CD4-positive, alpha-beta T cell treated with Interleukin-4 for 1 hour (primary cell): ENCODE measurements at places on chromosomes 1 and 21.

GRCh38 chr1:8321612-8322011, 3.7 kb downstream of the SLC45A1 start:
- DNase-seq = no peak

- no peak for DNase-seq
Measured at GRCh38 chr1:56374026-56374974, 205.1 kb downstream of the PLPP3 start.

DNA sequence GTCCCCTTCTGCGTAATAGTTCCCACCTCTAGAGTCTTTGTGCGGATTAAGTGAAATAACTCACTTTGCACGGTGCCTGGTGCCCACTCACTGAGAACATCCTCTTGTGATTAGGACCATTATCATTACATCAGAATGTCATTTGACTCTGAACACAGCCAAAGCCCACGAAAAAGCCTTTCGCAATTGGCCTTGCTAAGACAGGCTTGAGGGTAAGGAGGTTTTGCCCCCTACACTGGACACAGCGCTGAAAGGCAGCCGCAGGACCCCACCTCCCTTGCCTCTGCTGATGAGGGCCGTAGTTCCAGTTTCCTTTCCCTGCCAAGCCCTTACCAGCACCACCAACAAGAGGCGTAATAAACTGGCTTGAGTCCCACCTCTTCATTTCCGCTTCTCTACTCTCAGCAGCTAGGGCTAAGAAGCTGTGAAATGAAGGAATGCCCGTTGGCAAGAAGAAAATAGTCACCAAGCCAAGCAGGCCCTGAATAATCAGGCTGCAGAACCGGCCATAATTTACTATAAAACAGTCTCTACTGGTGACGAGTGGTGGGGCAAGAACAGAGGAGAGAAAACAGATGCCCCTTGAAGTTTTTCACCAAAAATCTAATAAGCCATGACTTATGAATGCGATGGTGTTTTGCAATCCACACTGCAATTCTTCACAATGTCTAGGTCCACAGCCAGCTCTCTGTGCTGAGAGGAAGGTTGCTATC, 53.1 kb downstream of the SH3GLB1 start:
- no peak for DNase-seq

DNA sequence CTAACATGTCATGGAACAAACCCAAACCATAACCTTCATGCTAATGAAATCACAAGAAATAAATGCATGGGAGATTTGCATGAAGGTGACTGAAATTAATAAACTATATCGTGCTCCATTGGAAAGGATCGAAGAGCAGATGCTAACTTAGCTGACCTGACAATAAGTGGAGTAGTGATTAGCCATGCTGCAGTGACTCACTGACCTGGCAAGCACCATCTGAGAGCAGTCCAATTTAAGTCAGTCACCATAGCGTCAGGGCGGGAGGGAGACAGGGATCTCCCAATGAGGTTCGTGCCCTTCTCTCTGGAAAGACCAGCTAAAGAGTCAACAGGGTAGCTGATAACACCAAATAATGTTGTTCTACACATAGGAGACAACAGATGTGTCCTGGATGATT, 21.5 kb downstream of the OLIG2 start:
- DNase-seq = no peak

- no peak for DNase-seq
Measured at GRCh38 chr1:29679828-29680558, 443.7 kb downstream of the PTPRU start.

GRCh38 chr1:84170171-84170570, 26.1 kb downstream of the PRKACB start:
- DNase-seq = no peak

- no peak for DNase-seq
Measured at GRCh38 chr1:209208648-209209047, 374.9 kb upstream of the CAMK1G start.

GRCh38 chr1:229364207-229365065, 21.6 kb upstream of the CCSAP start:
- no peak for DNase-seq

DNA sequence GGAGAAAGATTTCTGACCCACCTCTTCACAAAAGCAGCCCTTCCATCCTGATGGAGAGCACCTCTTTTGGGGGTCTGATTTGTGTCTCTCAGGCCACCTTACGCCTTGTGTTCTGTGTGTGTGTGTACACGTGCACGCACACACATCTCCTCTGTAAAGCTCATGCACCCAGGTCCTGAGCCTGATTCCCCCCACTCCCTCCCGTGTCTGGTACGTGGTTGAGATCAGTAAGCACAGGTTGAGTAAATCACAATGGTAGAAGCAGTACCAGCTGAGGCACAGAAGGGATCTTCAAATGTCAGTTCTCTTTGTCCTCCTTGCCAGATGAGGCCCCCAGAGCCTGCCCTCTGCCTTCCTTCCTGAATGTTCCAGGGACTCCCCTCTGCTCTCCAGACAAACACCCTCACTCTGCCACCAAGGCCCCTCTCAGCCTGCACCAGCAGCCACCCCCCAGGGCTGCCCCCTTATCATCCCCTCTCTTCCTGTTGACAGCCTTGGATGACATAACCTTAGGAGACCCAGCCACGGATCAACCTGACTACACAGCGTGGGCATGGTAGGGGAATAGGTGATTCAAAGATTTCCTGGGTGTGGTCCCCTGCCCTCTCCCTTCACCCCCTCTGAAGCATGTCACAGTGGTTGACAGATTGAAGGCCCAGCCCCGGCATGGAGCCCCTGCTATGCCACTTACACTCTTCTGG, 112.8 kb downstream of the HIVEP3 start:
- DNase-seq = peak; percentile 30

GRCh38 chr21:45222001-45222400, 65.7 kb downstream of the POFUT2 start:
- DNase-seq = no peak

- DNase-seq = no peak
Measured at GRCh38 chr1:103084181-103084580, 24.1 kb downstream of the COL11A1 start.

DNA sequence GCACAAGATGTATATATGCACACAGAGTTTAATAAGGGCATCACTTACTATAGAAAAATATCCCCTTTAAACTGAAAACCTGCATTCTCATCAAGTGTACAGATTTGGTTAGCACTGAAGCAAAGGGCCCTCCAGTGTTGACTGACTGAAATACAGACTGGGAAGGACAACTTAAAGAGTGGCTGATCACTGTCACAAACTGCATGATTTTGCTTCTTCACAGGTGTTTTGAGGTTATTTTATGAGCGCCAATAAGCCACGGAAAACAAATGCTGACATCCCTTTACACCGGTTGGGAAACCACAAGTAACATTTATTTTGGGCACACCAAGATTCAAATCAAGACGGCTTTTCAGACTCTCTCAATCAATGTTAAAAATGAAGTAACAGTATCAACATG, 30.9 kb upstream of the RAP1GAP start:
- DNase-seq = no peak

GRCh38 chr1:117372863-117373412, 5.7 kb downstream of the MAN1A2 start:
- DNase-seq = no peak

DNA sequence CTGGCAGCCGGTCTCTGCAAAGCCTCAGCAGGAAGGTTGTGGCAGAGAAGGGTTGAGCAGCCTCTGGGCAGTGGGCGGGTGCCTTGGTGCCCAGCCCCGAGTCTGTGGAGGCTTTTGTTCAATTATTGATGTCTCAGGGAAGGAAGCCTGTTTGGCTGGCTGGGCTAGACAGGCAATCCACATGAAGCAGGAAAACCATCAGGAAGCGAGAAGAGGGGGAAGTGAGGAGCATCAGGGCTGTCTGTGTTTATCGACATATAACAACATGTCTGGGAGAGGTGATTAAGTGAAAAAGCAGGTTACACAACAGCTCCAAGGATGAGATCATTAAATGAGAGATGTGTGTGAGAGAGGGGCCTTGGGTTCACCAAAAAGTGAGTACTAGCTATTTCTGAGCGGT, 105.4 kb downstream of the UBE2U start:
- no peak for DNase-seq

DNA sequence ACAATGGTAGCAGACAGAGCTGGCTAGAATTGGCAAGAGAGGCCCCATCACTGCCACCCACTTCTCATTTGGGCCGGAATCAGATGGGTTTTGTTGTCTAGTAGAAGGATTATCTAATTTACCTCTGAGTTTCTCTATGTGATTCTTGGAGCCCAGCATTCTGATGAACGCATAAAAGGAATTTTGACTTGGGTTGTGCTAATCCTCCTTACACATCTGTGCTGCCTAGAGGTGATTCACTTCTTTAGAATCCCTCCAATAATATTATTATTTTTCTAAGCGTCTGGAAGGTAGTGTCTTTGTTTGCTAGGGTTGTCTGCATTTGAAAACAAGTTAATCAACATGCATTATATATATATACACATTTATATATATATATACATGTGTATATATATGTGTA, 118.1 kb downstream of the RUNX1 start:
- no peak for DNase-seq

DNA sequence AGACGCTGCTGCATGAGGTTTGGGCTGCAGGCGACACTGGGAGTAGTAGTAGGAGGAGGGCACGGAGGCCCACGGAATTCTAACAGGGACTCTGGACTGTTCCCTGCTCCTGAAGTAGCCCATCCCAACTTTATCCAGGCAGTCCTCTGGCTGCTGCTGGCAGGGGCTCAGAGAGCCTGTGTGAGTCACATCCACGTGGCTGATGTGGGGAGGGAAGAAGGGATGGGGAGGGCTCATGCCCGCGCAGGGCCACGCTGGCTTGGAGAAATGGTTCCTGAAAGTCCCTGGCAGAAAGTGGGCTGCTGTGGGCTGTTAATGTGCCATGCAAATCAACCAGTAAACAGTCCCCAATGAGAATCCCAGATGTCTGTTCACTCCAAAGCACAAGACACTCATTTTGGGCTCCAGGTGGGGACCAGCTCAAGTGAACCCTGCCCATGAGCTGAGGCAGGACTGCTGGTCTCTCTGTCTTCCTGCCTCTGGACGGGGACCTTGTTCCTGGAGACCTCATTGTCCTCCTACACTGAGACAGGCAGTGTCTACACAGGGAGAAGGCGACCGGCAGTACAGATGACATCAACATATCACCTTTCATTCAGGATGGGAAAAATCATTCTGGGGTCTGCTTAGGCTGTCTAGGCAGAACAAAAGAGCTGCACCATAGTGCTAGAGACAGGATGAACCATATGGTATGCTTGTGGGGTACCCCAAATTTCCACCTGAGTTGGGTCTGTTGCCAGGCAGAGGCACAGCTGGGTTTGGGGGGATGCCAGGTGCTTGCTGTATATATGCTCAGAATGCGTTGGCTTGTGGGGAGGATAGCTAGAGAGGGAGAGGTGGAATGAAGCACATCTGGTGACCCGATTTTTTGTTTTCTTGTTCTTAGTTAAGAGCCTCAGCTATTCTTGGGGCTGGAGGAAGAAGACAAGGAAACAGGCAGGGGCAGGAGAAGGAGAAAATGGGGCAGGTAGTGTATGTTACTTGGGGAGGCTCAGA, 57.9 kb upstream of the FMOD start:
- DNase-seq = peak; percentile 58

DNA sequence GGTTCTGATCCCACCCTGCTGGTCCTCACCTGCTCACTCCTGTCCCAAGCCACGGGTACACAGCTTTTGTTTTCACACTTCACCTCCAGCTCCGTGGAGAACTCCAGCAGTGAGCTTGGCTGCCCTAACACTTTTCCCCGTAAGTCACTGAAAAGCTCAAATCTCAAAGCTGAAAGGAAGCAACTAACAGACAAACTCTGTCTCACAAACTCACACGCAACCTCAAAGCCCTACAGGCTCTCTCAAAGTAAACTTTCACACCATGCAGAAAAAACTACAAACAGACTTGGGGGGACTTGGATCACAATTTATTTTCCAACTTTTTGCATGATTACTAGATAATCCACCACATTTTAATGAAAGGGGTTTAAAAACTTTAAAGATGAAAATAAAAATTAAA, 88.3 kb downstream of the AK5 start:
- DNase-seq = no peak

- DNase-seq = peak; percentile 70
Measured at GRCh38 chr21:42737951-42738590, 84.7 kb downstream of the PDE9A start.

DNA sequence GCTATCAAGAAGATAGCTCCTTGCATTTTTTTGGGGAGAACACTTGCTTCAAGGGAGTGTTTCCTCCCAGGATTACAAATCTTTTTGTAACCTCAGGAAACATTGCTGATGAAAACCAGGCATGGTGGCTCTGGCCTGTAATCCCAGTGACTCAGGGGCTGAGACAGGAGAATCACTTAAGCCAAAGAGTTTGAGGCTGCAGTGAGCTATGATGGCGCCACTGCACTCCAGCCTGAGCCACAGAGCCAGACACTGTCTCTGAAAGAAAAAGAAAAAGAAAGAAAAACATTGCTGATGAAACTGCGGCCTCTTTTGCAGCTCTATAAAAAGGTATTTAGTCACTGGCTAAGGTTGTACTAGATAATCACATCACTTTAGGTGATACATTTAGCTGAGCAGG, 7.3 kb downstream of the RNU1-2 start:
- DNase-seq = no peak

- no peak for DNase-seq
Measured at GRCh38 chr1:246218686-246219085, 288.4 kb downstream of the SMYD3 start.

DNA sequence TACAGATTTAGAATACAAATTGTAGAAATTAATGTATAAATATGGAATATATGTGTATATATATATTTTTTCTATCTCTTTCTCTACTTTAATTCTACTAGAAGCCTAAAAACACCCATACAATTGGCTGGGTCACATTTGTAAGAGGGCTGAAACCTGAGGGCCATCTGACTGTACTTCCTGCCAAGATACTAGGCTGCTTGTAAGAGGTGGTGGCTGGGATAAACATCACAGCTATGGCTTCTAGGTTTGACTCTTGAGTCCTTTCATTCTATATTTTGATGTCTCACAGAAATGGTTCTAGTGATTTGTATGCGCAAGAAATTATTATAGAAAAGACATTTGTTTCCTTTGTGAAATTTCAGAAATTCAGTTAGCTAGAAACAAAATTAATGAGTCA, 1155.2 kb upstream of the B3GALT2 start:
- DNase-seq = no peak

- DNase-seq = no peak
Measured at GRCh38 chr1:13981142-13981541, 281.2 kb downstream of the PRDM2 start.

DNA sequence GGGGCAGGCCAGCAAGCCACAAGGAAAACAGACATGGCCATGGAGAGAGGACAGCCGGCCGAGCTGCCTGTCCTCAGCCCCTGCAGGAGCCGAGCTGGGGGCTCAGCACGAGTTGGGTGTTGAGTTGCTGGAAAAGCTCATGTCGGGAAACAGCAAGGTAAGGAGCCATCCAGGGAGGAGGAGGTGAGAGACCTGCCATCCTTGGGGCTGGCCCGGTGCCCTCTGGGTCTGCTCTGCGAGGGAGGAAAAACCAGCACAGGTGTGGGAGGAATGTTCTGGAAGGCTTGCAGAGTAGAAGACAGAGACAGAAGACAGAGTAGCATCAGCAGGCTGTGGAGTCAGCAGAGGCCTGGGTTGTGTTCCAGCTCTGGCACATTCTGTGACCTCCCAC, 548.8 kb downstream of the PTPRU start:
- no peak for DNase-seq

GRCh38 chr1:227944931-227945890, 2.5 kb downstream of the WNT9A start:
- peak; percentile 8 for DNase-seq
